ENCODE measurements at places on chromosomes 11 and 22.
A peak's percentile ranks its signal among the peaks of the same experiment; 100 is the strongest.

DNA sequence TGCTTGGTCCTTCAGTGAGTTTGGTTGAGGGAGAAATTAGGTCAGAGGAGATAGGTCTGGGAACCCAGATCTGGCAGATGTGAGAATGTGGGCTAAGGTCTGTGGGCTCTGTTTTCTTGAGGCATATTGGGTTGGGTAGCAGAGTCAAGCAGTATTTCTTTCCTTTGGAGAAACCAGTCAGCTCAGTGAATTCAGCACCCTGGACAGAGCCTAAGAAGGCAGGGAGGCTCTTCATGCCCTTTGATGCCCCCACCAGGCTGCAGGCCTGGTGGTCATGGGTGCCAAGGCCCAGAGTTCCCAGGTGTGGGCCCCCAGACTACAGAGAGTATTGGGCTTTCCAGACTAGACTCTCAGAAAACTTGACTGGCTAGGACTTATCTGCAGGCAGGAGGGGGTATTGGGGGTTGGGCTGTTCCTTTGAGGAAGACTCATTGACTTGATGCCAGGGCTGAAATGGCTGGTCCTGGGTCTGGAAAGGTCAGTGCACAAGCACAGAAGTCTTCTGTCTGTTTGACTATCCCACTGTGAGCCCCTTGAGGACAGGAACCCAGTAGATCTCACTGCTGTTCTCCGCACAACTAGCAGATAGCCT lies 45.3 kb upstream of the NECTIN1 start:
- DNase-seq, result no peak

GRCh38 chr22:49670456-49671330 lies 157.0 kb downstream of the BRD1 start:
- peak; percentile 8 for DNase-seq

DNA sequence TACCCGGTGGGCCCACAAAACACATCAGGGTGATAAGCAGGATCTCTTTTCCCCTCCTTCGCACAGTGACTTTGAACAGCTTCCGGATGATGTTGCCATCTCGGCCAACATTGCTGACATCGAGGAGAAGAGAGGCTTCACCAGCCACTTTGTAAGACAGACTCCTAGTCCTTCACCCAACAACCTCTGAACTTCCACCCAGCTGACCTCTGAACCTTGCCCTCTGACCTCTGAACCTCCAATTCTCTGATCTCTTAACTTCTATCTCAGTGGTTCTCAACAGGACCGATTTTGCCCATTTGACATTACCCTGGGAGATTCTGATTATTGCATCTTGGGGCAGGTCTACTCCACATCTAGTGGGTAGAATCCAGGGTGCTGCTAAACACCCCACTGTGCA lies 3.2 kb downstream of the NCF4 start:
- no peak for DNase-seq

- DNase-seq, result no peak
Measured at GRCh38 chr11:2437516-2437915, 6.8 kb downstream of the TRPM5 start.

GRCh38 chr11:112024178-112024772 lies 933 bp upstream of the DLAT start:
- DNase-seq, result no peak

- no peak for DNase-seq
Measured at GRCh38 chr11:64067230-64067993, 31.7 kb downstream of the FLRT1 start.

DNA sequence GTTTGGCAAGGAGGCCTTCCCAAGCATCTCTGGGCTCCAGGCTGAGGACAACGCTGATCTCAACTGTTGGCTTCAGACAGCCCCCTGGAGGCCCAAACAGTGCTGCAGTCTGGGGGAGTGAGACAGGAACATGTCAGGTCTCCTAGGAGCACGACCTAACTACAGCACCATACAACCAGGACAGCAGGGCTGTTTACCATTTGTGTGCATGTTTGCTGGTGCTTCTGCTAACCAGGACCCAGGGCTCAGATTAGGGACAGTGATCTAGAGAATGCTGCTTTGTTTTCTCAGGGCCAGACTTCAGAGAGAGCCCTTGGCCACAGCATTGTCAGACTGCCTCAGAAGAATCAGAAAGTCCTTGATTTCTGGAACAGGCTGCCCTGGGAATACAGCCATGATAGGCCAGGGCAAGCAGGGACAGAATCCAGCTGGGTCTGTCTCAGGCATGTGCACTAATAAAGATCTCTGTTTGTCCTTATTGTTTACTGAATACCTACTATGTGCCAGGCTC lies 126.5 kb downstream of the VPREB1 start:
- DNase-seq, result no peak

- DNase-seq, result no peak
Measured at GRCh38 chr11:78764946-78765345, 190.3 kb upstream of the NARS2 start.

DNA sequence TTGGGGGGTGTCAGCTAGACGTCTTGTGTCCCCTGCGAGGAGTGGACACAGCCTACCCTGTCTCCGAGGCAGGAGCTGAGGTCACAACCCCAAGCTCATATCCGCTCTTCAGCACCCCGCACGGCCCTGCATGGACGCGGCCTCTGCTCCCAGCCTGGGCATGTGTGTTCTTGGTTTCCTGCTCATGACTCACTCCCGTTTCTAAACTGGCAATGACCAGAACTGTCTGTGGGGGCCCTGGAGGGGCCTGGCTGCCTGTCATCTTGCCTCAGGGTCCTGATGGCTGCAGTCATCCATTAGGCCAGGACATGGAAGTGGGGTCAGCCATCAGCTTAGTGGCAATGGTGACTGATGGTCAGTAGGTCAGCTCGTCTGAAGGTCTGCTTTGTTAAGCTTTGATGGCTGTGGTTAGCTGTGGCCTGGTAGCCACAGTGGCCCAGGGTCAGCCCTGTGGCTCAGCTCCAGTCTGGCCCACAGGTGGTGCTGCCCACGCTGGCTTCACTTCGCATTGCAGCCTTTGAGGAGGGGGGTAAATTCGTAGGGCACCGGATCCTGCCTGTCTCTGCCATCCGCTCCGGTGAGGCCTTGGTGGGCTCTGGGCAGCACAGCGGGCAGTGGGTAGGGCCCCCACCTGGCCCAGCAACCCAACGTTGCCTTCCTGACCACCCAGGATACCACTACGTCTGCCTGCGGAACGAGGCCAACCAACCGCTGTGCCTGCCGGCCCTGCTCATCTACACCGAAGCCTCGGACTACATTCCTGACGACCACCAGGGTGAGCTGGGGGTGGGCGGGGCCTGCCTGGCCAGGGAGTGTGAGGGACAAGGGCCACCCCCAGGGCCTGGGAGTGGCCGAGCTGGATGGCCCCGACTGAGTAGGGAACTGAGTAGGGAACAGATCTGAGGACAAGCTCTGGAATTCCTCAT lies 12.0 kb downstream of the PLCB3 start:
- DNase-seq, result no peak

DNA sequence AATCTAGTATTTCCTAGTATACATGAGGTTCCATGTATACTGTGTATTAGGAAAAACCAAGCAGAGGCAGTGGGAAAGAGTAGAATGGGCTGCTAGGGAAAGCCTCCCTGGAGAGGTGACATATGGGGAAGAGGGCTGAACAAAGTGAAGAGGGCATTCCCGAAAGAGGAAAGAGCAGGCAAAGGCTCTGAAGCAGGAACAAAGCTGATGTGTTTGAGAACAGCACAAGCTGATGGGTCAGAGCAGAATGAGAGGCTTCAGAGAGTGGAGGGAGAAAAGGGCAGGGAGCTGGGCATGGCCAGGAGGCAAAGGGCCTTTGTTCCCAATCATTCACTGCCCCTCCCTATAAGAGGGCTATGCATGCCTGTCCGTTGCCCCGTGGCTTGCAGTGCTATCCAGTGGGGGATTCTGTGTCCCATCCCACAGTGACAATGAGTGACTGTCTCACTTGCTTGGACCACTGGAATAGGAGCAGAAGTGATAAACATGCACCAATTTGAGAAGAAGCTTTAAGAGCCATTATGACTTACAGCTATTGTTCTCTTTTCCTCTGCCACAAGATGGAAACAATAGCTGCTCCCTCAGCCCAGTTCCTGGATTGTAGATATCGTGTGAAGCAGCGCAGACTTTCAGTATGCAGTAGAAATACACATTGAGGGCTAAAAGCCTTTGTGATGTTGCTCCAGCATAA lies 39.6 kb downstream of the GALNT18 start:
- DNase-seq, result no peak

DNA sequence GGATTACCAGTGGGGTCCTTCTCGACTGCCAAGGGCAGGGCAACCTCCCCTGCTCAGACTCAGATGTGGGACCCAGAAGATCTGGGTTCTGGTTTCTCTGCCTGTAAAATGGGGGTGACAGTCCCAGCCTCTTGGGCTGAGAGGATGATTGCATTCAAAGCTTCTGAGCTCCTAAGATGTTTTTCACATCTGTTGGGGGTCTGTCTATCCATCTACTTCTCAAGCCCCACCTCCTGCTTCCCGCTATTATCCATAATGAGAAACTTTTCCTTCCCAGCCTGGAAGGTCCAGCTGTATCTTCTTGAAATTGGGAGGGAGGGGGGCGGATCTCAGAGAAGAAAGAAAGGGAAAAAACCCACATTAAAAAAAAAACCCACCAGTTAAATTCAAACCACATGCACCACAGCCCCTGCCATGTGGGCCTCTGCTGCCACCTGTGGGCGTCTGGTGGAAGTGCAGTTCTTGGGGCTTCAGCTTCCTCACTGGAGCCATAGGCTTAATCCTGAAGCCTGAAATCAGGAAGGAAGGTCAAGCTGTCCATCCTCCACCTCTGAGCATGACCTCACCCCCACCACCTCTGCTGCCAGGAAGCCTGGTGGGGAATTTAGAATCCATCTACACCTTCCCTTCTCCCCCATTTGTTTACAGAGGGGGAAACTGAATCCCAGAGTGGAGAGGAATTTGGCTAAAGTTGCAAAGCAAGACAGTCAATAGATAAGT lies 27.3 kb downstream of the ARHGEF17 start:
- DNase-seq, result peak; percentile 75

DNA sequence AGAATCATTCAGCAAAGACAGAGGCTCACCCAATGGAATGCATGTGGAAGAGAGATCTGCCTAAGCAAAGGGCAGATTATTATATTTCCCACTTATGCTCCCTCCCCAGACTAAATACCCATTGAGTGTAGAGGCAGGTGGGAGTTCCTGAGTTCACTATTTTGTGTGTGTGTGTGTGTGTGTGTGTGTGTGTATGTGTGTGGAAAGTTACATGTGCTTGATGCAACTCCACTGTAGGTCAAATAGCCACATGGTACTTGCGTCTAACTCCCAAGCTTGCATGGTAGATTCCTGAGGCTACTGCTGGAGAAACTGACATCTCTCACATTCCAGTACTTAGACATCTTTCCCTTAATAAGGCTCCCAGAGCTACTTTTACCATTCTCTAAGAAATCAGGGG lies 3.4 kb upstream of the COPB1 start:
- DNase-seq, result no peak

DNA sequence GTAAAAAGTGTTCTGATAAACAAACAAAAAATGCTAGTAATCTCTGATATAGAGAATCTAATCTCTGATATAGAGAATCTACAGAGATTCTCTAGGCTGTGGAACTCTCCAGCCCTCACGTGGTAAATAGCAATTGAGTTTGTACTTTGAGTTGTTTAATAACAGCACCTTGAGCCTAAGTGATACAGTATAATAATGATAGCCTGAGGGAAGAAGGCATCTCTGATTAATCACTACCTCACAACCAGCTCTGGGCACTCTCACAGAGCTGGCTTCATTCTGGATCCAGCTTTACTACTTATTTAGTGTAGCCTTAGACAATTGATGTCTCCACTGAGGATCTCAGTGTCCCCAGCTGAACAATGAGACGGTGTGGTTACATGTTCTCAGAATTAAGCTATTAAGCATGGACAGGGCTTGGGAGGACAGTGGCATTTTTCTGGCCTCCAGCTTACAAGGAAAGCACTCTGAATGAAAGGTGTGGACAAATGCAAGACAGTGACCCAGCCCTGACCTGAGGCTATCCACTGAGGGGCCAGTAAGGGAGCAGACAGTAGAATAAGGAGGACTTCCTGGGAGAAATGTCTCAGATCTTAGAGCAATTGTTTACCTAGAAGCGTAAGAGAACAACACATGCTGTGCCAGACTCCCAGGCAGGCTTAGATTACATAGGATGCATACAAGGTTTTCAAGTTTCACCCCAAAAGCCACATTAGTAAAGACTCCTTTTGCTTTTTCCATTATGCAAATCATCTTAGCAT lies 88.7 kb upstream of the DRD2 start:
- no peak for DNase-seq

All from CD4-positive, alpha-beta T cell treated with Interleukin-4 for 1 hour (primary cell).